ENCODE measurements at places on chromosomes 6 and 20.
A peak's percentile ranks its signal among the peaks of the same experiment; 100 is the strongest.

DNA sequence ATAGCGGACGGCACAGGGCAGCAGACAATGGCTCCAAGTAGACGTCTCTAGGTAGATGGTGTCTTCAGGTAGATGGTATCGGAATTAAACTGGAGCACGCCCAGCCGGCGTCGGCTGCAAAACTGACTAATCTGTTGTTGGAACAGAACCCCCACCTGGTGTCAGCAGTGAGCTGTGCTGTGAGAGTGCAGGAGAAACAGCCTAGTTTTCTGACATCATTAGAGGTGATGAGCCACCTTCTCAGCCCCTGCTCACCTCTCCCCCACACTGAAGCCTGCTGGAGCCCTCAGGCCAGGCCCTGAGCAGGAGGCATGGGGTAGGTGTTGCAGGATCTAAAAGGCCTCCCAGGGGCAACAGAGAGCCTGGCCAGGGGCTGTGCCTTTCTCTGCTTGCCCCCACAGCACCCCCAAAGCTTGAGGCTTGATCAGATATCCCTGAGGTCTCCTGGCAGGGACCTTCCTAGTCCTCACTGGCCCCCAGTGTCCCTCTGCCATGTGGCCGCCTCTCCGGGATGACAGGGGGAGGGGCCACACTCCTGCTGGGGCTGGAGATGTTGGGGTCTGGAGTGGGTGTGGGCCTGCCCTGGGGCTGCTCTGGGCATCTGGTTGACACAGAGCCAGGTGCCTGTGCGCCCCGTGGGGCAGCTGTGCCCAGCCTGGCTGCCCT lies 6.9 kb upstream of the HELZ2 start:
- DNase-seq: peak; percentile 6

GRCh38 chr6:102026649-102027048 lies 633.1 kb downstream of the GRIK2 start:
- DNase-seq: no peak

GRCh38 chr6:21438986-21439352 lies 154.6 kb upstream of the SOX4 start:
- no peak for DNase-seq

DNA sequence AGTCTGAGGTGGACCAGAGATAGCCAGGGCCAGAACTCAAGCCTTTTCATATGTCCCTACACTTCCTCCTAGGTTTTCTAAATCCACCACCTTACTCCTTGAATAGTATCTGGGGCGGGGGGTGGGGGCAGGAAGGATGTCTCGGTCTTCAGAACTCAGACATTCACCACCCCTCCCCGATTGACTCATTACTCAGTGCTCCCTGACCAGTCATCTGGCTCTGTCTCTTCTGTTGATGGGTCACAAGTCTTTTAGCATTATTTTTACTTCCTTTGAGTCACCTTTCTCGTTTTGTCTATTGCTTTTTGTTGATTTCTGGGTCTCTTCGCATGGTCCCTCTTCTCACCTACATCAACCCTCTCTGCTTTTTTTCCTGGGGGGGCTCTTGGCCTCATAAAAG lies 23.3 kb downstream of the NOX3 start:
- DNase-seq: no peak

GRCh38 chr6:137775720-137776119 lies 91.3 kb upstream of the TNFAIP3 start:
- DNase-seq: no peak
